Posterior vena cava (tissue), 2 donors: ENCODE measurements at places on chromosomes 5 and 9. TPM values are rescaled to one million over a fixed set of nuclear protein-coding genes. Genes with fewer than 3 reads are reported as not detected.

DNA sequence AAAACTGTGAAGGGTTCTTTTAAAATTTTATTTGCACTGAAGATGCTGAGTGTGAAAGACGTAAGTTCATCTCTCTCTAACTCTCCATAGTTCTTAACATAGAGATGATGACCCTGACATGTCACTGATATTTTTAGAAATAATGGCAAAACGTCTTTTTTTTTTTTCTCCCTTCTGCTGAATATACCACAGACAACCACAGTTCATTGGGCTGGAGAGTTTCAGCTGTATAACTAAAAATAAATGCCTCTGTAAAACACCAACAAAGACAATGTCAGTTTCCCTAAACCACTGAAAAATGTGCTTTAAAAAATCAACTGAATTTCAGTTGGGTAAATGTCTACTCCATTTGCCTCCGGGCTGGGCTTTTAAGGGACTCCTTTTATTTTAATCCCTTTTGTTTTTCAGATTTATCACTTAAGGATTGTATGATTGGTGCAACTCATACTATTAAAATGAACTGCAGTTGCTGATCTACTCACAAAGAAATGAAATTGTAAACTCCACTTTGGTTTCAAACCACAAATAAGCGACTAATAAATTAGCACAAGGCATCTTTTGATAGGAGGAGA, 830.9 kb upstream of the WWC1 start:
- DNase-seq, result no peak

GRCh38 chr5:176596689-176597416, 13.1 kb downstream of the GPRIN1 start:
- DNase-seq, result no peak

DNA sequence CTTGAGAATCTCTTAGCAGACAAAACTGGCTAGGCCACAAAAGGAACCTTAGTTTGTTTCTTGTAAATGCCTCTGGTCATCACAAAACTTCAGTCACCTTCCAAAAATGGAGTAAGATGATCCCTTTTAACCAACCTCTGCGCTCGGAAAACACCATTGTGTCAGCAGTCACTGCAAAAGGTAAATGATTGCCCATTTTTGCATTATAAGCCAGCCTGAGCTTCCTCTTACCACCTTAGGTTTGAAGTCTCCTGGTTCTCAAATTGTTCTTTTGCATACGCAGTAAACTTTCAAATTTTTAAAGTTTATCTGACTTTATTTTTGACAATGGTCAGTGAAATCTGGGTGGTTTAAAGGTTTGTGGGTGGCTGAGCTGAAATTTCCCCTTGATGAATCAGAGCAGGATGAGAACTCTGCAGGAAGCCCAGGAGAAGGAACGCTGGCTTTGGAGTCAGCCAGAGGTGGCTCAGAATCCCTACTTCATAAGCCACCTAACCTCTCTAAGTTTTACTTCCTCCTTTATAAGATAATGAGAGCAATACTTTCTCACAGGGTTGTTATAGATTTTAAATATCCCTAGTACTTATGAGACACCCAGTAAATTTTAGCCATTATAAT, 131.4 kb downstream of the MED10 start:
- DNase-seq, result no peak

GRCh38 chr9:81411961-81412360, 277.4 kb downstream of the TLE1 start:
- no peak for DNase-seq

DNA sequence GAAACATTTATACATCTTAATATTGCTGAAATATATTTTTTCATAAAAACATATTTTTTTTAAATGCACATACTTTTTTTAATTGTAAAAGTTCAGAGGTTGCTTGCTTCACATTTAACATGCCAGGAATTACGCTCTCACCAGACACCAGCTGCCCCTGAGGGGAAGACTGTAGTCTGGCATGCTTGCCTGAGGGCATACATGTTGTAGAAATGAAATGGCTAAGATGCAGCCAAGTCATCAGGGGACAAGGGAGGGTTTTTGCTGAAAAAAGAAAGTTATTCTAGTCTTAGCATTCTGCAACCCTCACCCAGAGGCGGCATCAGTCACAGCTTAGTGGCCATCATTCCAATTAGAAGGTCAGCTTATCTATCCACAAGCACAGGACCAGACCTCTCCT, 426.7 kb upstream of the FTMT start:
- DNase-seq, result no peak

DNA sequence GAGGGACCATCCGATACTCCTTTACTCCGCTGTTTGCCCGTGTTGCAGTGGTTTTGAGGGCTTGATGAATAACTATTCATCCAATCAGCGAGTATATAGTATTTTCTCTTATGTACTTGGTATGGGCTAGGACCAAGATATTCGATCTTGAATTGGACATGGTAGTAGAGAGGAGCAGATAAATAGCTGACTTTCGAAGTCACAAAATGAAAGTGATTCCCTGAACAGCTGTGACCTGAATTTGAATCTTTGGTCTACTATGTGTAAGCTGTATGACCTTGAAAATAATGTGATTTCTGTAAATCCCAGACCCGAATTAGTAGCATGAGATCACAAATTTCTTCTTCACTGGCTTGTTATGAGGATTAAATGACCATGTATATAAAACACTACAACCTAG, 134.4 kb downstream of the TUSC1 start:
- DNase-seq, result no peak

DNA sequence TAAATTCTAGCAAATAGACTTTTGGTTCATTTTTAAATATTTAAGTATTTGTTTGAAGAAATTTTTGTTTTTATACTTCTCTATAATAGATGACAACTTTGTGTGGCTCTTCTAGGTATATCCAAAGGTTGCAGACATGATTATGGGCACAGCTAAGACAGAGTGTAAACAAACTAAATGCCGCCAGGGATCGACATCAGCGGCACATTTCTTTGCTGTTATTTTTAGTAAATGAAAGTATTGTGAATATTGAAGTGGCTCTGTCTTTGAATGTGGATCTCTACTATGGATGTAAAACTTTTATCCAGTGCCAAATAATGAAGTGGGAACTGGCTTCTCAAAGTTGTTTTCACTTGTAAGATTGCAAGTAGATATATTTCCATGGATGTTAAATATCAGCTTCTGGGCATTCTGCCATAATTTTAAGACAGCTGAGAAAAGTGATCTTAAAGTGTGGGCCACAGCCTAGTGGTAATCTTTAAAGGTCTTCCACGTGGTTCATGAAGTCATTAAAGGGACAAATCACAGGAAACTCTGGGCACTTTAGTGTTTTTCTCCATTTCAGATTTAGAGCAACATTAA, 589.9 kb downstream of the ZNF608 start:
- DNase-seq, result no peak

DNA sequence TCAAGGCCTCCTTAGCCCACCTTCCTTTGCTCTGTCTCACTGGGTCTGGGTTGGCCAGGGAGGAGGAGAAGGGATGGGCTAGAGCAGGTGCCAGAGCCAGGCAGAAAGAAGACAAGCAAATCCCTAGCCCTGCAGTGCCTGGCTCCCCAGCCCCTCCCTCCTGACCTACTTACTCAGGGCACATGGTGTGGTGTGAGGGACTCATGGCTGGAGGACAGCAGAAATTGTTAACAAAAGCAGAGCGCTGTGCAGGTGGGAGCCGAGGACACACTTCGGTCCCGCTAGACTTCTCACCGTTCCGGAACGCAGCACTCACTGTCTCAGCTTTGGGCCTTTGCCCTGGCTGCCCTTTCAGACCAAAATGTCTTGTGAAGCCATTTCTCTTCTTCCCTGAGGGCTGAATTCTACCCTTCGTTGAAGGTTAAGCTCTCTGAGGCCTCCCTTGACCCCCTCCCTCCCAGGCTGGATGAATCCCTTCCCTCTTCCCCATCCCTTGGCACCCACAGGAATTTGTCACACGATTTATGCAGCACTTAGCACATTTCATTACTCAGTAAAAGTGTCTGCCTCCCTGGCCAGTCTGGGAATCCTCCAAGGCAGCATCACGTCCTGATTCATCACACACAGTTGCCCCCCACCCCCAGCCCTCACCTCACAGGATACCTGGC, 263.9 kb upstream of the TRPC7 start:
- no peak for DNase-seq

DNA sequence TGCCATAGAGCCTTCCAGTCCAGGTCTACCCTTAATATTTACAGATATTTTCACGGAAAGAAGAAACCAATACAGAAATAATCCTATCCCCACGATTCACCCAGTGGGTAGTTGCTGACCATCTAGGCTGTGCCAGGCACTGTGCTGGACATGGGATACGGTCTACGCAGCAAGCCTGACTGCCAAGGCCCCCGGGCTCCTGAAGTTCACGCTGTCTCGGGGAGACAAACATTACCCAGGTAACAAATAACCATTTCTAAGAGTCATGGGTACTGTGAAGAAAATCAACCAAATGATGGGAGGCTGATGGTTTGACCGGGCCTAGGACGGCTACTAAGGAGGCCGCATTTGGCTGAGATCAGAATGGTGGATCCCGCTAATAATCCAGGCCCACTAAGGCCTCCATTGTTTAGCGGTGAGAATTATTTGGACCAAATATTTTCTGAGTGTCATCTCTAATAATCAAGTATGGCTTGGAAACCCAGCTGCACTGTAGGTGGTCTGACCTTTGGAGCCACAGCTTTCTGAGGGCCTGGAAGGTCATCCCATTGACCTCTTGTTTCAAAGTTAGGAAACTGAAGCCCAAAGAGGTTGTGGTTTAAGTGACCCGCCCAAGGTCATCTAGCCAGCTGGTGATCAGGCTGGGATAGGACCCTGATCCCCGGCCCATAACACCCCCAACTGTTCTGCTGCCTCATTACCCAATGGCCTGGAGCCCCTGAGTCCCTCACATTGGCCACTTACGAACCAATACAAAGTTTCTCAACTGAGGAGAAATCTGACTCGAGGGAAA, 82.4 kb downstream of the AK8 start:
- no peak for DNase-seq

DNA sequence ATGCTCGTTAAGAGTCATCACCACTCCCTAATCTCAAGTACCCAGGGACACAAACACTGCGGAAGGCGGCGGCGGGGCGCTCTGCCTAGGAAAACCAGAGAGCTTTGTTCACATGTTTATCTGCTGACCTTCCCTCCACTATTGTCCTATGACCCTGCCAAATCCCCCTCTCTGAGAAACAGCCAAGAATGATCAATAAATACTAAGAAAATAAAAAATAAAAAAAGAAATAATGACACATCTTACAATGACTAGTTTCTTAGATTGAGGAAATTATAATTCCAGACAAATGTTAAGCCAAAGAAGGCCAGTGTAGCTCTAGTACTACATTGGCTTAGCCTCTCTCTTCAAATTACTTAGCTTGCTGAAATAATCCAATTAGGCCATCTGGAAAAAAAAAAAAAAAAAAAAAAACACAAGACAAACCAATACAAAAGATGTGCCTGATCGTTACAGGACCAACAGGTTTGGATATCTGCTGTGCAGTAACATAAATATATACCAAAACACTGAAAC, 58.0 kb downstream of the ANXA2R start:
- no peak for DNase-seq

- DNase-seq, result no peak
These were observed 14.7 kb downstream of the ISL1 start for GRCh38 chr5:51397996-51398395.

- peak; percentile 90 for DNase-seq
These were observed 980 bp downstream of the COL5A1 start for GRCh38 chr9:134642385-134643181.

GRCh38 chr5:141780952-141781781, 97.0 kb downstream of the PCDH1 start:
- no peak for DNase-seq

- DNase-seq, result no peak
These were observed 24.3 kb upstream of the POMT1 start for GRCh38 chr9:131478421-131478868.

GRCh38 chr5:83856881-83857280, 136.2 kb upstream of the HAPLN1 start:
- DNase-seq, result no peak

DNA sequence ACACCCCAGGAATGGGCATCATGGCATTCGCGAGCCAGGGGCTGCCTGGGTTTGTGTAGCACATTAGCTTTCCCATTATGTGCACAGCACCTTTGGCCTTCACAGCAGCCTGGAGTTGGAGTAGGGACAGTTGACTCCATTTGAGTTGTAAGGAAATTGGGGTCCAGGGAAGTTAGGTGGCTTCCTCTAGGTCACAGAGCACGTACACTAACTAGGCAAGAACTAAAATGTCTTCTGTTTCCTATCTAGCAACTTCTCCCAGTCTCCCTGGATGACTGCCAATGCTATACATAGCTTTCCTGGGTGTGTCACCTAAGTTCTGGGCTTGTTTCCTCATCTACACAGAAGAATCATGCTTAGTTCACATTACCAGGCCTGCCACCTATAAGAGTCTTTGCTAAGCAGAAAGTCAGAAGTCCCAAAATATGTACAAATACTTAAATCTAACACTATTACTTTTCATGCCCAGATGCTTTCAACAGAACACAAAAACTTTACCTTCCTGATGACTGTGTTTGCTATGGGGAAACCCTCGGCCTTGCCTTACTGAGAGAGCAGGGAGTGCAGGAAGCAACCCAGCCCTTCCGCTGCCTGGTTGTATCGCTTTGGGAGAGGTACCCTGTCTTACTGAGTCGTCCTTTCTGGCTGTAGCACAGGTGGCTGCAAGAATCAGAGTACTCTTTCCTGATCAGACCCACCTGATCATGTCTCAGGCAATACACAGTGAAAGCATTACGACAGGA, 12.0 kb downstream of the MACROH2A1 start:
- DNase-seq, result no peak

GRCh38 chr5:1011226-1011631, 2.6 kb downstream of the NKD2 start:
- DNase-seq, result peak; percentile 50

Gene SYNPO
- 183 TPM for total RNA-seq

Gene CKMT2
- total RNA-seq, result 26.3 TPM

Gene SH2D3C
- total RNA-seq, result 18.9 TPM

Gene GNG10
- total RNA-seq, result 51.8 TPM

Gene CARTPT
- total RNA-seq, result not detected

Gene LHX3
- not detected for total RNA-seq

Gene WWC1
- total RNA-seq, result 0.33 TPM

Gene TCERG1
- 41.7 TPM for total RNA-seq

Gene ARID3C
- total RNA-seq, result not detected

Gene FNIP1
- 34.1 TPM for total RNA-seq
